Mesangial cell (primary cell): ENCODE measurements at places on chromosomes 4 and X. TPM values are rescaled to one million over a fixed set of nuclear protein-coding genes. Genes with fewer than 3 reads are reported as not detected.

Gene ERAS
- total RNA-seq = not detected in 2 replicates

Gene GPRASP1
- total RNA-seq = 0.33 and 0.38 TPM in 2 replicates

Gene MRPL1
- 10.3 and 17.9 TPM in 2 replicates for total RNA-seq

Gene CCDC120
- total RNA-seq = 3.1 and 10.0 TPM in 2 replicates

Gene ELF4
- 29.0 and 30.3 TPM in 2 replicates for total RNA-seq

Gene AMBN
- not detected in 2 replicates for total RNA-seq

Gene ACSL1
- 24.0 and 99.8 TPM in 2 replicates for total RNA-seq

Gene HPGDS
- total RNA-seq = not detected in 2 replicates

Gene PWWP3B
- total RNA-seq = 0.33 and 1.0 TPM in 2 replicates

Gene REPS2
- total RNA-seq = 1.6 and 3.7 TPM in 2 replicates

Gene RBMXL3
- total RNA-seq = not detected in 2 replicates

Gene ADAMTS3
- 6.7 and 17.1 TPM in 2 replicates for total RNA-seq

Gene SPACA5B
- total RNA-seq = not detected in 2 replicates

Gene IL2
- total RNA-seq = not detected in 2 replicates

Gene USP26
- total RNA-seq = not detected in 2 replicates

Gene ZNF81
- 1.3 and 3.8 TPM in 2 replicates for total RNA-seq

Gene GBA3
- not detected in 2 replicates for total RNA-seq

Gene SCML2
- 0.38 and 1.1 TPM in 2 replicates for total RNA-seq

Gene GATA1
- total RNA-seq = not detected in 2 replicates

Gene ETDA
- total RNA-seq = not detected in 2 replicates

Gene GPR173
- 3.9 and 11.3 TPM in 2 replicates for total RNA-seq

Gene PNMA6A
- total RNA-seq = 2.6 and 6.8 TPM in 2 replicates

Gene MAGEA4
- total RNA-seq = not detected in 2 replicates

Gene GPR143
- total RNA-seq = 27.1 and 33.6 TPM in 2 replicates

Gene MAGEA11
- not detected in 2 replicates for total RNA-seq

Gene MAOA
- total RNA-seq = 2.1 and 15.7 TPM in 2 replicates
